ENCODE measurements at places on chromosomes 6 and 20. TPM values are rescaled to one million over a fixed set of nuclear protein-coding genes. Genes with fewer than 3 reads are reported as not detected.

Gene TRPC4AP
- total RNA-seq = 65.8 TPM

- H3K36me3 ChIP-seq = no peaks in the 10 kb centered on the region
- H3K27me3 ChIP-seq = no peaks in the 10 kb centered on the region
- peaks cover 31% of the 10 kb centered on the region for H3K4me1 ChIP-seq
- no peak overlapping the region for H3K27ac ChIP-seq
- DNase-seq = no peak
These were observed 990 bp upstream of the TRAF3IP2 start for GRCh38 chr6:111606620-111607115.

- no peak for DNase-seq
- no peaks in the 10 kb centered on the region for H3K36me3 ChIP-seq
- H3K4me1 ChIP-seq = peaks cover 18% of the 10 kb centered on the region
- H3K27me3 ChIP-seq = no peaks in the 10 kb centered on the region
These were observed 949 bp downstream of the TXLNB start for GRCh38 chr6:139290787-139291311.

GRCh38 chr6:66623050-66623449 is 916.0 kb upstream of the EYS start:
- H3K27me3 ChIP-seq = no peaks in the 10 kb centered on the region
- no peaks in the 10 kb centered on the region for H3K4me1 ChIP-seq
- H3K27ac ChIP-seq = no peak overlapping the region
- no peak for DNase-seq
- H3K36me3 ChIP-seq = no peaks in the 10 kb centered on the region
- H3K4me3 ChIP-seq = no peak overlapping the region

GRCh38 chr6:15504581-15505350 is 158.1 kb downstream of the DTNBP1 start:
- peak overlapping the region; percentile 65 for H3K4me3 ChIP-seq
- no peak for DNase-seq
- H3K36me3 ChIP-seq = no peaks in the 10 kb centered on the region
- H3K27me3 ChIP-seq = no peaks in the 10 kb centered on the region
- H3K27ac ChIP-seq = no peak overlapping the region

Gene TP53TG5
- not detected for total RNA-seq

DNA sequence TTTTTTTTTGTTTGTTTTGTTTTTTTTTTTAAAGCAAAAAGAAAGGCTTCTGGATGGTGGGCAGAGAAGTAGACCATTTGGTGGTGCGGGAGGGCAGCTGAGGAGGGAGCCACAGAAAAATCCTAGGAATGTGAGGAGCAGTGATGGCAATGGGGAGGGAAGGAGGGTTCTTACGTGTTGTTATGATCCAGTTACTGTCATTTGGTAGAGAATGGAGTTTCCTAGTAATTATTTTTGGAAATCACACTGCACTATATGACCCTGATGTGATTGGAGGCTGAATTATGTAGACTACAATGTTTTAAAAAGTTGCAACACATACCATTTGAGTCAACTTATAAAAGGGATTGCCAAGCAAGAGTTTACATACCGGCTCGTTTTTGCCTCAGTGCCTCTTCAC is 22.1 kb downstream of the ADGRF5 start:
- DNase-seq = no peak
- H3K36me3 ChIP-seq = no peaks in the 10 kb centered on the region
- H3K4me3 ChIP-seq = no peak overlapping the region
- H3K27me3 ChIP-seq = no peaks in the 10 kb centered on the region
- H3K27ac ChIP-seq = no peak overlapping the region

Gene MUCL3
- total RNA-seq = 13.8 TPM

Gene SLC16A10
- total RNA-seq = 32.4 TPM

Gene TP53RK
- total RNA-seq = 19.3 TPM

Gene CNR1
- 25.5 TPM for total RNA-seq

GRCh38 chr20:16955462-16955861 is 207.3 kb downstream of the OTOR start:
- H3K27me3 ChIP-seq = no peaks in the 10 kb centered on the region
- DNase-seq = no peak
- H3K4me3 ChIP-seq = no peak overlapping the region

GRCh38 chr6:149483334-149483725 is 1.5 kb downstream of the ZC3H12D start:
- H3K27me3 ChIP-seq = no peaks in the 10 kb centered on the region
- no peaks in the 10 kb centered on the region for H3K36me3 ChIP-seq
- DNase-seq = no peak
- H3K4me3 ChIP-seq = peak overlapping the region; percentile 25

- no peak overlapping the region for H3K4me3 ChIP-seq
- no peaks in the 10 kb centered on the region for H3K4me1 ChIP-seq
- no peaks in the 10 kb centered on the region for H3K27me3 ChIP-seq
- no peaks in the 10 kb centered on the region for H3K36me3 ChIP-seq
These were observed 236.4 kb downstream of the FOXA2 start for GRCh38 chr20:22348010-22348409.

GRCh38 chr20:54573838-54574237 is 98.4 kb downstream of the DOK5 start:
- no peaks in the 10 kb centered on the region for H3K36me3 ChIP-seq
- no peak for DNase-seq
- H3K27ac ChIP-seq = no peak overlapping the region
- H3K27me3 ChIP-seq = no peaks in the 10 kb centered on the region
- no peak overlapping the region for H3K4me3 ChIP-seq
- no peaks in the 10 kb centered on the region for H3K4me1 ChIP-seq

DNA sequence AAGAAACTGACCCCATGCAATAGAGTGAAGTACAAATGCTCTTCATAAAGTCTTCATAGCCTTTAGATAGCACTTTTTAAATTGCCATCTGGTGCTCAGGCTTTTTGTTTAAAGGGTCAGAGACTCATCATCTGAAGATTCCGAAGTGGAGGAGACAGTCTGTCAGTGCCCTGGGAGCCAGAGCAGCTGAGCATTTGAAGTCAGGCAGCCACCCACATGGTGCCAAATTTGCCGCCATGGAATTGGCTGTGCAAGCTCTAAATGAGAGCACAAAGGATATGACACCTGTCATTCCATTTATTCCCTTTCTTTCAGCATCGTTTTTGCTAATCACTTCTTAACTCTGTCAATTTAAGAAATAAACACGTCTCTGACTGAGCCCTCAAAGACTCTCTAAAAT is 32.8 kb upstream of the CEP162 start:
- H3K4me3 ChIP-seq = no peak overlapping the region
- no peaks in the 10 kb centered on the region for H3K27me3 ChIP-seq

DNA sequence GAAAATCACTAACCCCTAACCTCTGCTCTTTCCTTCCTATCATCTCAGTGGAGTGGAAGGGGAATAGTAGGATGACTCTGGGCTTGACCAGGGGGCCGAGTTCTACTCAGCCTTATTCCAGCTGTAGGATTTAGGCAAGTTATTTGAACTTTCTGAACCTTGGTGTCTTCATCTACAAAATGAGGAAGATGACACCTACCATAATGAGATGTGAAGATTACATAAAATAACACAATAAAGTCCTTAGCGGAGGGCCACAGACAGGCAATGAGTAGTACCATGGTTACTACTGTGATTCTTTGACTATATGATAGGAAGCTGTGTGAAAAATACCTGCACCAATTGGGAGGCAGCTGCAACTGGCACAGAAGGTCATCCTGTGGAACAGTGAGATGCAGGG is 53.6 kb upstream of the PIM1 start:
- no peaks in the 10 kb centered on the region for H3K36me3 ChIP-seq
- H3K27ac ChIP-seq = no peak overlapping the region
- no peak for DNase-seq
- H3K4me1 ChIP-seq = no peaks in the 10 kb centered on the region
- H3K4me3 ChIP-seq = no peak overlapping the region
